NCI-H1048 (cell line): ENCODE measurements at places on chromosomes 6 and 20.

DNA sequence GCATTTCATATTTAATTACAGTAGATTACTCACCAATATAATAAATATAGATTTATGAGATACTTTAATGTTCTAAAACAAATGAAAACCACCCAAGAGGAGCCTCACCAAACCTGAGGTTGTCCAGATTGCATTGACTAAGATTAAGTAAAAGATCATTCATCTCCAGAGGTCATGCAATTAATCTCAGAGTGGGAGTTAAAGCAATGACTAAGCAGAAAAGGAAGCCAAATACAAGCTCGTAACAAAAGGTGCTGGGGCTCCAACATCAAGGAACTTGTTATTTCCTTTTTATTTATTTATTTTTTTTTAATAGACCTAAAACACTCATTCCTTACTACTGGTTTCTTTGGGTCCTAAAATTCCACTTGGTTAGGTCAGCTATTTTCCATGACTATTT is 57.7 kb downstream of the RSPO3 start:
- DNase-seq: no peak

DNA sequence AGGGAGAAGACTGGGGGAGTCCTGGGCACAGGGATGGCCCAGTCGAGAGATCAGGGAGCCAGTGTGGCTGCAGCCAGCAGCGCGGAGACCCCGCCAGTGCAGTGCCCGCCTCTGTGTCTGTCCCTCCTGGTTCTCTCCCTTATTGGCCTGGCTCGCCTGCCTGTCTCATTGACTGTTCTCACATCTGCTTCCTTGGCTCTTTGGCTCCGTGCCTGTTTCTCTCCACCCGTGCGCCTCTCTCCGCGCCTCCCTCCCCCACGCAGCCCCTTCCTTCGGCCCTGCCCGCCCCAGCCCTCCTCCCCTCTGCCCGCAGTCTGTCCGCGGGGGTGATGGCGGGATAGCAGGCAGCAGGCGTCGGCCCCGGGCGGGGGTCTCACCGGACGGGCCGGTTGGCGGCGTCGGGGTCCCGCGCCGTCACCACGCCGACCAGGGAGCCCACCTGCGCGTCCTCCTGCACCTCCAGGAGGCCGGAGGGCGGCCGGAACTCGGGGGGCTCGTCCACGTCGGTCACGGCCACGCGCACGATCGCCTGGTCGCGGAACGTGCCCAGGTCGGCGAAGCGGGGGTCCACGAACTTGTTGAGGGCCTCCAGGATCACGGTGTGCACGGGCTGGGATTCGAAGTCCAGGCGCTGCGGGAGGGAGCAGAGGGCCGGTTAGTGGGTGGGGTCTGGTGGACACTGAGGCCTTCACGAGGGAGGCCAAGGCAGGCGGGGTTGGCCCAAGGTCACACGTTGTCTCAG is 92.0 kb downstream of the CD40 start:
- DNase-seq: no peak

DNA sequence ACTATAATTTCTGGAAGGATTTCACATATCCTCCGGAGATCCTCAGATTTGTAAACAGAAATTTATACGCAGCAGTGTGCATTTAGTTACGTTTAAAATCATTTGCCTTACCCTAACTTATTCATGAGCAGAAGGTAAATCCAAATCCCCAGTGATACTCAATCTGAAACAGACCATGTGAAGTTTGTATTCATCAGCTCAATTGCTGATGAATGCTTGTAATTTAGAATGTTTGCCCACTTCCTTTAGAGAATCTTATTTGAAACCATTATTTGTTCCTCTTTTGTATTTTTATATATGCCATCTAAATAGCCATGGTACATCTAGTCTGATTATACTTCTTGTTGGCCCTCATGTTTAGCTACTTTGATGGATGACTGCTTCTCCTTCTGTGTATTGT is 15.4 kb downstream of the TAAR1 start:
- no peak for DNase-seq

DNA sequence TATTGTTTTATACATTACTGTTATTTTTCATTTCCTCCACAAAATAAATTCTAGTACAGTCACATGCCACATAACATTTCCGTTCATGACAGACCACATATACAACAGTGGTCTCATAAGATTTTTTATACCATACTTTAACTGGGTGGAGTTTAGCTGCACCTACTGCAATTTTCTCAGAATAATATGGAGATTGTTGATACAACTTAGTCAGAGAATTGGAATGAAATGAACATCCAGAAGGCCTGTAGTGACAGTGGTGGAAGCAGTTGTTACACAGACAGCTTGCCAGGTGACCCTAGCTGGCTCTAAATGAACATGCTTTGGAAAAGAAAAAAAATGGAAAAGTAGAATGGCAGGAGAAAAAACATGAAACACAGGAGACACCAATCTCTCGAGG is 183.2 kb upstream of the TCF21 start:
- DNase-seq: no peak

DNA sequence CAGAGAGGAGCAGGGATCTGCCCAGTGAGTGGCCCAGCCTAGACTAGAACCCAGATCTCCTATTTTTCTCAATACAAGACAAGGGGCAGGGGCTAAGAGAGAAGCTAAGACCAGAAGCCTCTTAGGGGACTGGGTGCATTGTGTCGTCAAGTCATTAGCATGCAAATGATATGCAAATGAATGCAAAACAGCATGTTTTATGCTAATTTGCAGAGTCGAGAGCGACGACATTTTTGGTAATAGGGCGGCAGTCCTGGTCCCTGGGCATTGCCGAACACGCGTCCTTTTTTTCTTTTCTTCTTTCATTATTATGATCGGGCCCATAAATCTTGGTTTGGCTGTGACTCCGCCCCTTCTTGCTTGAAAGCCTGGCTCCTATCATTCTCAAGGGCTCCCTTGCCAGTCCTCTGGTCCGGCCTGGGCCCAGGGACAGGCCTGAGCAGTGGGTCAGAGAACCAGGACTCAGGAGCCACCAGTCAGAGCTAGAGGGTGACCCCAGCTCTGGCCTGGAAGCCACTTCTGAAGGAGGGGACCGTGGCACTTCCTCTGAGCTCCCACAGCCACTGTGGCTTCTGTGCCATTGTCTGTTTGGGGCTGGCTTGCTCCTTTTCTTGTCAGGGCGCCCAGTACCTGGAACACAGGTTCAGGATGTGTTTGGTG is 32.0 kb upstream of the SCRT2 start:
- DNase-seq: no peak

DNA sequence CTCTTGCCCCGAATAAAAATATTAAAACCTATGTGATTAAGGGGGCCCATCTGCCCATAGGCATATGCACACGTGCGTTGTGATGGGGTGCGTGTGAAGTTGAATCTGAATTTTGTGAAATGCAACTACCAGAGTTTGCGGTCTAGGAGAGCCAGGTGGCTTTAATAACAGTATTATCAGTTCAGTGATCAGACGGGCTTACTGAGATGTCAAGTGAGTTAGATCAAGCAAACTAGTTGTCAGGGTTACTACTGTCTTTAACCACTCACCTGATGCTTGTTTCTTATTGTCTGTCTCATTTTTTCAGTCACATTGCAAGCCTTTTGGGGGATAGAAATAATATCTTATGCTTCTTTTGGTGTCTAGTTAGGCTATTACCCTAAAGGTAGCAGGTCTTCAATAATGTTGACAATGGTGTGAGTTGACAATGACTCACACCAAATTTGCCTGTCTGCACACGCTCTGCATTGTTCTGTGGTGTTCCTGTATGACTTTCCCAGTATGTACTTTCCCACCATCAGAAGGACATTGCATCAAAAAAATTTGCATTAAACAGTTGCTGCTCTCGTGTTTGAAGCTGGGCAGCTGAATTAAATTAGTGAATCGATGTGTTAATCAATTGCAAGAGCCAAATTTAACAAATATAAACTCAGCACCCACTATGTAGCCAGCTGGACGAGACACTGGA is 103.1 kb upstream of the NAA20 start:
- no peak for DNase-seq

GRCh38 chr6:161598896-161599295 is 325.0 kb upstream of the AGPAT4 start:
- DNase-seq: no peak

DNA sequence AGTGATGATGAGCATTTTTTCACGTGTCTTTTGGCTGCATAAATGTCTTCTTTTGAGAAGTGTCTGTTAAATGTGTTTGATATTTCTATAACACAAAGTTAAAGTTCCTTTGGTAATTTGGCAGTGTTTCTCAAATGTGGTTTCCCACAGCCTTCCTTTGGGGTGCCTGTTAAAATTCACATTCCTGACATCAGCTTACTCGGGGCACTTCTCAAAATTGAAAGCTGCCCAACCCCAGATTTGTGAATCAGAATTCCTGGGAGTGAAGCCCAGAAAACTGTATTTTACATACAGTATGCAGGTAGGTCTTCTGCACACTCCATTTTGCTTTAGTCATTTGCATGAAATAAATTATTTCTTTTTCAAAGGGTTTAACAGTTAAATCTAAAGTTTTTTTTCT is 207.9 kb downstream of the GMPR start:
- DNase-seq: no peak

- DNase-seq: no peak
Observed at GRCh38 chr6:149699150-149699549, 18.8 kb downstream of the LATS1 start.

DNA sequence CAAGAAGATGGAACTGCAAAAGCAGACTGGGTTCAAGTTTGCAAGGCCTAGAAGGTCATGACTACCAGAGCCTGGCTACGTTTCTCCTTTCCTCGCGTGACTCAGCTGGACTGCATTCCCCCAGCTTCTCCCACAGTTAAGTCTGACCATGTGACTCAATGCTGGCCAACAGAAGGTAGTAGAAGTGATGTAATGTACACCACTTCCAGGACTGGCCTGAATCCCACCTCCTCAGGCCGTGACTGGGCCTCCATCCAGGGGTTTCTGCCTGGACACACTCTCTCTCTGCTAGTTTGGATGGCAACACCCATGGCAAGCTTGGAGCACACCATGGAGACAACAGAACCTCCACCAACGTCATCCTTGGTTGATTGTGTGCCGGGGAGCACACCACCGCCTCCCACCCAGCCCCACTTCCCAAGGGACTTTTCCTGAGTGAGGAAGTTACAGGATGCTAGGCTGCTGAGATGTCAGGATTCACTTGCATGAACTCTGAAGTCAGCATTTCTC is 112.0 kb upstream of the CDYL start:
- DNase-seq: no peak

DNA sequence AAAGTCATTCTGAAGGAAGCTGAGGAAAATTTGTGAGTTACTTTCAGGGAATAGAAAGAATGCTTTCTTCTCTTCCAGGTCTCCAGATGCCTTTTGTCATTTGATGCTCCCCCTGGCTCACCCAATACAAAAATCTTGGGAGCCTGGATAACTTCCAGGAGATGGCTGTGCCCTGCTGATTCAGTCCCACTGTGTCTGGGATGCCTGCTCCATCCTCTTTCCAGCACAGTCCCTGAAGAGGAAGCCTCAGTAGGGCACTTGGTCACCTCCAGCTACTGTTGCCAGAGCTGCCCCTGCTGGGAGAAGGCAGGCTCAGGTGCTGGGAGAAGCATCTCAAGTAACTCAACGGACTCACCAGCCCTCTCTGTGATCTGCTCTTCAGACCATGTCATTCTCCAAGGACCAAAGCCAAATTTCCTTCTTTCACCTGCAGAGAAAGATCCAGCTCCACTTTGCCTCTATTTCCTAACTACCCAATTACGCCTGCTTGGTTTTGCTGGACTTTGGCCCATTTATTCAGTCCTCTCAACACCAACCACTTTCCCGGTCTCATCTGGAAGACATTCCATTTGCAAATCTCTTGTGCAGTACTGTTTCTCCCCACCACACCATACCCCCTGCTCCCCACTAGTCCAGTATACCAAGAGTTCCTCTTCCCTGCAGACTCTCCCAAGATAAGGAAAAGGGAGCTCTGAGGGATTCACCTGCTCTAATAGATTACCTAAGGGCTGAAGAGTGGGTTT is 53.3 kb downstream of the SLC23A2 start:
- no peak for DNase-seq

DNA sequence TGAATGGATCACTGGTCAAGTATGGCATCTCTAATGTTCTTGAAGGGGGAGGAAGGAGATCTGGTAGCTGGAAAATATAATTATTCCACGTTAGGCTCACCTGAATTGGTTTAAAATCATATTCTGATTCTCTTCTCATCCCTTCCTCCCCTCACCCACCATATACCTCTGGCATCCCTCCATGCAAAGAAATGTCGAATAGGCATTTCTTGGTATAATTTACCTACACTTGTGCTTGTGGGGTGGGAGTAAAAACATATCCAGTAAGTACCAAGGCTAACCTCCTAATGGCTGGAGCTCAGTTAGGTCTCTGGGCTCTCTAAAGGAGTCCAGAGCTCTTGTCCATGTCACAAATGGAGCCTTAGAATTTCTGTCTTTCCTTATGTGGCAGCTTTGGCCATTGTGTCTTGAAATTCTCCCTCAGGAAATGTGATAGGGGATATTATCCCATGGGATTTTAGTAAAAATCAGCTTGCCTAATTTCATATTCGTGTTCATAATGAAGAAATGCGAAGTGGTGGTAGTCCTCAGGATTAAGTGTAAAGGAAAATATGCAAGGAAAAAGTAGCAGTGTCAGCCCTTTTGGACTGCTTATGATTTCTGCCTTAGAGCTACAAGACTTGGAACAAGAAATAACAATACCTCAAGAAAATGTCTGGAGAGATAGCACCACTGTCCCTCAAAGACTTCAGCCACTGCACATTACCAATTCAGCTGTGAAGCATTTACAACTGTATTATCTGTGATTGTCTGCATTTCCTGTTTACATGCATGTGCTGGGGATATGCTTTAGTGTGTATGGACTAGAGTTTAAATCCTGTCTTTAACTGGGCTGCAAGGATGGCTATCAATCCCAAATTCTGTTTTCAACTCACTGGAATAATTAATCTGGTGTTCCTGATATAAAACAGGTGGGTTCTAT is 12.3 kb downstream of the TAF11 start:
- no peak for DNase-seq

DNA sequence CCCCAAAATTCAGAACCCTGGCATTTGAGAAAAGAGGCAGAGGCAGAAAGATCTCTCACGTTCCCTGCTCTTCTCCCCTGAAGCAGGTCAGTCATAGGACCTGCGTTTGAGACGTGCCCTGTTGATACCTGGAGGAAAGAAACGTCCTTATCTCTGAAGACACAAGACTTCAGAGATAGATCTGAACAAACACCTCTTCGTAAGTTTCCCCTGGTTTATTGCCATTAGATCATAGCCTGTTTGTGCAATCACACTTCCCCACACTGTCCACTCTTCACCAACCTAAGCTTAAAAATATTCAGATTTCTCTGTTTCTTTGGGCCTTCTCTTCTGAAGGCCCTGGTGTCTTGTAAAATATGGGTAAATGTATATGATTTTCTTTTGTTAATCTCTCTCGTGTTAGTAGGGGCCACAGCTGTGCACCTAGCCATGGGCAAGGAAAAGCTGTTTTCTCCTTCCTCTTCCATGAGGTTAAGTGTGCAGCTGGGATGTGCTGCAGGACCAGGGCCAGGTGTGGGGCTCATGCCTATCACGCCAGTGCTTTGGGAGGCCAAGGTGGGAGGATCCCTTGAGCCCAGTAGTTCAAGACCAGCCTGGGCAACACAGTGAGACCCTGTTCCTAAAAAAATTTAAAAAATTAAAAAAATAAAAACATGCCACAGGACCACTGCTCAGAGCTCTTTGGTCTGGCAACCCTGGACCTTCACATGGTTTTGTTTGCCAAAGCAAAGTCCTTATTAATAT is 4.7 kb upstream of the SLC22A2 start:
- DNase-seq: no peak
